ENCODE measurements at places on chromosomes 7 and 10. TPM values are rescaled to one million over a fixed set of nuclear protein-coding genes. Genes with fewer than 3 reads are reported as not detected.
A peak's percentile ranks its signal among the peaks of the same experiment; 100 is the strongest.

EN2 gene
- total RNA-seq: not detected

LRGUK gene
- 1.00 TPM for total RNA-seq

AGAP5 gene
- total RNA-seq: 12.8 TPM

FAM20C gene
- total RNA-seq: 17.8 TPM

CLRN3 gene
- not detected for total RNA-seq

STRIP2 gene
- 1.8 TPM for total RNA-seq

PRSS1 gene
- not detected for total RNA-seq

DNA sequence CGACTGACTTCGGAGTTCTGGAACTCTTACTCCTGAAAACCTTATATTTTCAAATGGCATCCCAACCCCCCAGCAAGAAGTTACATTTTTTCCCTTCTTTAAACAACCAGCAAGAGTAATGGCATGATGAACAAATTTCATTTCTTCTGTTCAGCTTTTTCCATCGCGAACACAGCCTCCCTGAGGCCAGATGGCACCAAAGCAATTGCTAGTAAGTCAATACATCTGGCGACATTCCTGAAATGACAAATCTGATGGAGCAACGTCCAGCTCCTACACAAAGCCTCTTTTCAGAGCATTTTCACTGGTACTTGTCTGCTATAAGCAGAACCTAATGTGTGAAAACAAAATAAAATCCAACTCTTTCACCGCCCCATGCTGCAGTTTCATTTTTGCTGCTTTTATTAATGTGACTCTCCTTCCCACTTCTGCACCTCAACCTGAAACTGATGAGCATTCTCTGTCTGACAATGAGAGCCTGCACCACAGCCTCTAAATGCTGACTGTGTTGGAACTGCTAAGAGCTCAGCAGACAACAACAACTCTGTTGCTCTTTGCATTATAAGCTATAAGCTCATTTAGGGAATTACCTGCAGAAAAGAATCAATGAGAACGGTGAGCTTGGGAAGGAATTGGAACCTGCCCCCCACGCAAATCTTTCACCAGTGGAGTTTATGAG, 229.8 kb downstream of the FGFR2 start:
- DNase-seq: no peak
- H3K4me3 ChIP-seq: no peak overlapping the region
- no peaks in the 10 kb centered on the region for H3K36me3 ChIP-seq
- no peaks in the 10 kb centered on the region for H3K27me3 ChIP-seq
- peaks cover 19% of the 10 kb centered on the region for H3K4me1 ChIP-seq

GRCh38 chr10:124232686-124233545, 139.5 kb upstream of the CHST15 start:
- no peak overlapping the region for H3K27ac ChIP-seq
- DNase-seq: no peak
- no peaks in the 10 kb centered on the region for H3K4me1 ChIP-seq
- H3K36me3 ChIP-seq: no peaks in the 10 kb centered on the region

GRCh38 chr7:50266635-50267386, 37.7 kb upstream of the IKZF1 start:
- H3K36me3 ChIP-seq: no peaks in the 10 kb centered on the region
- no peak overlapping the region for H3K4me3 ChIP-seq
- no peak overlapping the region for H3K27ac ChIP-seq
- DNase-seq: no peak

- peaks cover 45% of the 10 kb centered on the region for H3K4me1 ChIP-seq
- H3K27me3 ChIP-seq: no peaks in the 10 kb centered on the region
- DNase-seq: no peak
- no peaks in the 10 kb centered on the region for H3K36me3 ChIP-seq
Observed at GRCh38 chr7:108046952-108047506, 44.1 kb upstream of the LAMB1 start.

DNA sequence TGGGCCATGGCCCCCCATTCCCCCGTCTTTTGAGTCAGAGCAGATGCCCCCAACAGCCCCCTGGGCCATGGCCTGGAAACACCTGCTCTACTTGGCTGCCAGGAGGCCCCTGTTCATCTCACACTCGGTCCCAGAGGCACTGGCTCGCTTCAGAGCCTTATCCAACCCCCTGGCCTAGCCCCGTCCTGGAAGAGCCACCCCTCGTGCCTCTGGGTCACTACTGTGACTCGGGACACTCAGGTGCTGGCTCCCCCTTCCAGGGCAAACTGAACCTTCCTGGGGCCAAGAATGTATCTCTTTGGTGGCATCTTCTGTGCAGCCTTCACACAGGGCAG, 7.0 kb downstream of the POLR2J start:
- peak; percentile 36 for DNase-seq
- no peak overlapping the region for H3K4me3 ChIP-seq
- H3K27me3 ChIP-seq: no peaks in the 10 kb centered on the region
- no peaks in the 10 kb centered on the region for H3K4me1 ChIP-seq
- no peak overlapping the region for H3K27ac ChIP-seq

GRCh38 chr7:150926066-150926465, 52.1 kb downstream of the KCNH2 start:
- no peak overlapping the region for H3K4me3 ChIP-seq
- no peaks in the 10 kb centered on the region for H3K36me3 ChIP-seq
- H3K4me1 ChIP-seq: peaks cover 4% of the 10 kb centered on the region
- peaks cover 18% of the 10 kb centered on the region for H3K27me3 ChIP-seq

GRCh38 chr7:17058568-17058967, 176.8 kb upstream of the AGR3 start:
- peaks cover 2% of the 10 kb centered on the region for H3K36me3 ChIP-seq
- peaks cover 24% of the 10 kb centered on the region for H3K4me1 ChIP-seq
- H3K4me3 ChIP-seq: no peak overlapping the region

GRCh38 chr7:55127622-55128081, 108.8 kb downstream of the EGFR start:
- H3K27ac ChIP-seq: peak overlapping the region; percentile 56
- no peak for DNase-seq
- peaks cover 48% of the 10 kb centered on the region for H3K4me1 ChIP-seq
- no peaks in the 10 kb centered on the region for H3K27me3 ChIP-seq

DNA sequence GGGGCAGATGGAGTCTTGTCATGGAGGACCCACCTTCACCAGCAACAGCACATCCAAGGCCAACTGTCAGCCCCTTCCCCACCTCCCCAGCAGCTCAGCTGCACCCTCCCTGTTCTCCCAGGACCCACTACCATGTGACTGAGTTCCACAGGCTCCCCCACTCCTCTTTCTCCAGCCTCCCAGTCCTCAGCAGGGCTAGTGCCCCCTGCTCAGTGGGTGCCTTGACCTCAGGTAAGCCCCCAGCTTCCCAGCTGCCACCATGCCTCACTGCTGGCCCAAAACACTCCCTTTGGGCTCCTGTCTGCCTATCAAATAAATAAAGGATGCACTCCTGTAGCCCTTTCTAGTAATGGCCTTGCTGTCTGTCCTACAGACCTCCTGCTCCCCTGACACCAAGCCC, 174.4 kb downstream of the SLIT1 start:
- H3K27ac ChIP-seq: no peak overlapping the region
- H3K4me3 ChIP-seq: no peak overlapping the region
- no peak for DNase-seq
- no peaks in the 10 kb centered on the region for H3K36me3 ChIP-seq

GRCh38 chr10:119370111-119370741, 162.9 kb downstream of the GRK5 start:
- H3K36me3 ChIP-seq: no peaks in the 10 kb centered on the region
- H3K27ac ChIP-seq: peak overlapping the region; percentile 91
- peaks cover 41% of the 10 kb centered on the region for H3K4me1 ChIP-seq
- no peaks in the 10 kb centered on the region for H3K27me3 ChIP-seq

- H3K36me3 ChIP-seq: no peaks in the 10 kb centered on the region
- no peak overlapping the region for H3K27ac ChIP-seq
- DNase-seq: no peak
- H3K4me1 ChIP-seq: no peaks in the 10 kb centered on the region
Observed at GRCh38 chr7:142806022-142806356, 35.2 kb downstream of the PRSS2 start.
